ENCODE measurements at places on chromosomes 1 and 21.

- no peak for DNase-seq
Observed at GRCh38 chr1:7352364-7352763, 418.7 kb upstream of the VAMP3 start.

- DNase-seq: peak; percentile 31
Observed at GRCh38 chr1:6259491-6260362, 1.2 kb downstream of the GPR153 start.

- DNase-seq: no peak
Observed at GRCh38 chr1:15146142-15146680, 7.3 kb upstream of the TMEM51 start.

GRCh38 chr1:172142324-172142723 is 278.2 kb upstream of the C1orf105 start:
- no peak for DNase-seq

GRCh38 chr1:22527122-22527521 is 36.2 kb upstream of the EPHA8 start:
- DNase-seq: no peak

GRCh38 chr1:13730291-13730690 is 30.3 kb downstream of the PRDM2 start:
- DNase-seq: no peak

- DNase-seq: no peak
Observed at GRCh38 chr1:47937586-47938254, 59.5 kb downstream of the TRABD2B start.

GRCh38 chr1:71223641-71224340 is 143.0 kb upstream of the ZRANB2 start:
- no peak for DNase-seq

- DNase-seq: no peak
Observed at GRCh38 chr1:173280899-173281660, 73.9 kb upstream of the TNFSF4 start.

- DNase-seq: no peak
Observed at GRCh38 chr1:163796394-163796821, 474.7 kb downstream of the NUF2 start.

DNA sequence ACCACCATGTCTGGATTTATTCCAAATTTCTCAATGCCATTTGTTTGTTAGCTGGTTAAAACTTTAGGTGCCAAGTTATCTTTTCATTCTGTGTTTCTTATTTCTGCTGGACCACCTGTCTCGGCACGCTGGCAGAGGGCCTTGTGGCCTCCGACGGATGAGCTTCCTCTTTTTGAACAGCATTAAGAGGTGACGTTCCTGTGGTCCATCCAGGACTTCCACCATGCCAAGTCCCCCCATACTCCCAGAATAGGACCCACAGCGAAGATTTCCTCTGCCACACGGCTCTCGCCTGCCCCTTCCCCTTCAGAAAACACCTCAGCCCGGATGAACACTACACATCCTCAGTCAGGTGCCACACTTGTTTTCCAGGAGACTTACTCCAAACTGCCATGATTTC is 73.8 kb downstream of the NTPCR start:
- no peak for DNase-seq

- peak; percentile 24 for DNase-seq
Observed at GRCh38 chr1:35577071-35577998, 4.2 kb downstream of the TFAP2E start.

GRCh38 chr1:62013264-62013663 is 181.4 kb upstream of the L1TD1 start:
- DNase-seq: no peak

- no peak for DNase-seq
Observed at GRCh38 chr1:192763756-192764155, 45.1 kb upstream of the RGS2 start.

DNA sequence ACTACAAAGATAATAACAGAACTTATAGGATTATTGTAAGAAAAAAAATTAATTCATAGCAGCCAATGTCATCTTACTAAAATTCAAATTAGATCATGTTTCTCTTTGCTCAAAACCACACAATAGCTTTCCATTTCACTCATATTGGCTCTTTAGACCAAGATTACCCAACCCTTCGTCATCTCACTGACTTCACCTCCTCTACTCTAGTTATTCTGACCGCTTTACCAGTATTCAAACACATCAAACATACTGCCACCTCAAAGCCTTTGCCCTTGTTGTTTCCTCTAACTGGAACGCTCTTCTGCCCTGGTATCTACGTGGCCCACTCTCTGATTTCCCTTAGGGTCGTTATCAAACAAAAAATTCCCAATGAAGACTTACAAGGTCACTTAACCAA is 1.7 kb downstream of the ANGPTL3 start:
- no peak for DNase-seq

DNA sequence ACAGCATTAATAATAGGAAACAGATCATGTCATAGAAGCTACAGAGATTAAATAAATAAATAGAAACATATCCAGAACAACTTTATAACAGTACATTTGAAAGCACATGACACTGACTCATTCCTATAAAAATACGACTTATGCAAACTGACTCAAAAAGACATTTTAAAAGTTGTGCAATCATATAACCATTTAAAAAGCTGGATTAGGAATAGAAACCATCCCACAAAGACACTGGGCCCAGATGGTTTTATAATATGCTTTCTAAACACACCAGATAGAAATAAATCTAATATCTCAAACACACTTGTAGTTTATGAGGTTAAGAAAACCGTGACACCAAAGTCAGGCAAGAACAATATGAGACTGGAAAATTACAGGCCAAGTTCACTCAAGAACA is 47.6 kb downstream of the MATN1 start:
- DNase-seq: no peak

GRCh38 chr1:226304291-226304955 is 4.5 kb downstream of the LIN9 start:
- no peak for DNase-seq

DNA sequence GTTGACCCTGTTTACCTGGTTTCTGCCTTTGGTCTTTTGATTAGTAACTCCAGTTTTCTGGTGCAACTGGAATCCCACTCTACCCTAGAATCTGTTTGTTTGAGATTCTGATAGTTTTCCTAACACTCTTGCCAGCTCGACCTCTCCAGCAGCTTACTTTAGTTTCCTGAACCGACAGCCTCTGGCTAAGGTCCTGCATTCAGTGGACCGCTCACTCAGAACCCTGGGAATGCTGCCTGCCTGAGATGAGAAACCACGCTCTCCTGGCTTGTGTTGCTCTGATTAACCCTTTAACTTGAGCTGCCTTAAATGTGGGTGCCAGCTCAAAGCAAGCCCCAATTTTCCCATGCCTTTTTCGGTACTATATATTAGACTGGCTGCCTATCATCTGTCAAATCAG is 45.3 kb upstream of the SIPA1L2 start:
- no peak for DNase-seq
